ENCODE measurements at places on chromosomes 1 and 21. TPM values are rescaled to one million over a fixed set of nuclear protein-coding genes. Genes with fewer than 3 reads are reported as not detected.

The MRPL9 gene
- 115 TPM for total RNA-seq

GRCh38 chr1:16014509-16015482 lies 3.0 kb downstream of the HSPB7 start:
- H3K4me1 ChIP-seq = no peaks in the 10 kb centered on the region
- H3K4me3 ChIP-seq = no peak overlapping the region
- no peak for DNase-seq
- no peaks in the 10 kb centered on the region for H3K27me3 ChIP-seq
- no peak overlapping the region for H3K27ac ChIP-seq

GRCh38 chr1:64433308-64433707 lies 36.6 kb upstream of the CACHD1 start:
- DNase-seq = no peak
- H3K4me3 ChIP-seq = no peak overlapping the region
- H3K27ac ChIP-seq = no peak overlapping the region
- no peaks in the 10 kb centered on the region for H3K36me3 ChIP-seq

DNA sequence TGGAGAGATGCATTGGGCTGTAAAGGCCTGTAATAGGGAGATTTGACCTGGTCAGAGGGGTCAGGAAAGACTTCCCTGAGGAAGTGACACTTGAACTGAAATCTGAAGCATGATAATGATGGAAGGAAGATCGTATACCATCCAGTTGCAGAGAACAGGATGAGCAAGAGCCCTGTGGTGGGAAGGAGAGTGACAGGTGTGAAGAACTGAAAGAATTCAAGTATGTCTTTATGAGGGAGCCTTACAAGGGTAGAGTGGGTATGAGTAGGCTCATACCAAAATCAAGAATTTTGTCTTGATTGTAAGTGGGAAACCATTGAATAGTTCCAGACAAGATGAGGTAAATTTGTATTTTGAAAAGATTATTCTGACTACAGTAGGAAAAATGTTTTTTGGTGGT lies 129.4 kb downstream of the RASAL2 start:
- H3K4me3 ChIP-seq = no peak overlapping the region
- DNase-seq = no peak
- H3K36me3 ChIP-seq = no peaks in the 10 kb centered on the region
- no peaks in the 10 kb centered on the region for H3K27me3 ChIP-seq

The HP1BP3 gene
- total RNA-seq = 236 TPM

DNA sequence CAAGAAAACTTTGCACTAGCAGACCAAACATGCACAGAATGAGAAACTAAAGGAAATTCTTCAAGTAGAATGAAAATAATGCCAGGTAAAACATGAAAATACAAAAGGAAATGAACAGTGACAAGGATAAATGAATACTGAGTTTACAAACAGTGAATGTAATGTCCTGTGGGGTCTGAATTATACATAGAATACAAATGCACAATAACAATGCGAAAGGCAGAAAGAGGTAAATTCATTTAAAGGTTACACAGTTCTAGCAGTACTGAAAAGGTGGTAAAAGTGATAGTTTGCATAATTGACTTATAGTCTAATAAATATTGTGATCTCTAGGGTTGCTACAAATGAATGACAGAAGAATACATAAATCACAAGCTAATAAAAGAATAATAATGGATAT lies 12.9 kb downstream of the CD55 start:
- peaks cover 24% of the 10 kb centered on the region for H3K4me1 ChIP-seq
- no peak overlapping the region for H3K4me3 ChIP-seq
- no peak for DNase-seq
- H3K27ac ChIP-seq = no peak overlapping the region
- peaks cover 39% of the 10 kb centered on the region for H3K36me3 ChIP-seq
- no peaks in the 10 kb centered on the region for H3K27me3 ChIP-seq

- DNase-seq = no peak
- H3K4me3 ChIP-seq = no peak overlapping the region
- H3K27me3 ChIP-seq = no peaks in the 10 kb centered on the region
- H3K4me1 ChIP-seq = no peaks in the 10 kb centered on the region
- H3K36me3 ChIP-seq = no peaks in the 10 kb centered on the region
Measured at GRCh38 chr21:26945916-26946675, 20.8 kb downstream of the ADAMTS5 start.

- no peaks in the 10 kb centered on the region for H3K36me3 ChIP-seq
- H3K4me1 ChIP-seq = peaks cover 4% of the 10 kb centered on the region
- peaks cover 2% of the 10 kb centered on the region for H3K27me3 ChIP-seq
- H3K4me3 ChIP-seq = no peak overlapping the region
- no peak overlapping the region for H3K27ac ChIP-seq
Measured at GRCh38 chr1:156931974-156932710, 11.7 kb downstream of the LRRC71 start.
